Kidney (tissue), 22 donors: ENCODE measurements at places on chromosomes 11 and 22. TPM values are rescaled to one million over a fixed set of nuclear protein-coding genes. Genes with fewer than 3 reads are reported as not detected.

DNA sequence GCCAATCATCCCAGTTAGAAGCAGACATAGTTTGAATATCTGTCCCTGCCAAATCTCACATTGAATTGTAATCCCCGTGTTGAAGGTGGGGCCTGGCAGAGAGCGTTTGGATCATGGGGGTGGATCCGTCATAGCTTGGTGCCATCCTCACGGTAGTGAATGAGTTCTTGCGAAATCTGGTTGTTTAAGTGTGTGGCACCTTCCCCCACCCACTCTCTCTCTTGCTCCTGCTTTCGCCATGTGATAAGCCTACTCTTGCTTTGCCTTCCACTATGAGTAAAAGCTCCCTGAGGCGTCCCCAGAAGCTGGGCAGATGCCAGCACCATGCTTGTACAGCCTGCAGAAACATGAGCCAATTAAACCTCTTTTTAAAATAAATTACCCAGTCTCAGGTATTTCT is 5.0 kb upstream of the CCDC81 start:
- DNase-seq = no peak

DNA sequence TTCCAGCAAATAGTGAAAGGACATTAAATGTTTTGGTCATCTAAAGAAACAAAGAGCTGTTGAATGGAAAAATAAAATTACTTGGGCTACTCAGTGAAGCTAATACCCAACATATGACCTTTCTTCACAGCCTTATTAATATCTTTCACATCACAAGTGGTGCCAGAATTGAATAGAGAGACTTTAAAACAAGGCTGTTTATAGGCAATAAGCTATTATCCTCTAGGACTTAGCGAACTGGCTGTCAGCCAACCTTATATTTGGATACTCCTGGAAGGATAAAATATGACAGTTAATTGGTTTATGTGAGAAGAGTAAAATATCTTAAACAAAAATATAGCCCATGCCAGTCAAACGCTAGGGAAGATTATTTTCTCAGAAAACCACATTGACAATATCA is 225.5 kb upstream of the BLID start:
- DNase-seq = no peak

- DNase-seq = no peak
Measured at GRCh38 chr11:64656862-64657261, 65.8 kb downstream of the SLC22A12 start.

- DNase-seq = no peak
Measured at GRCh38 chr22:35977136-35977535, 51.5 kb downstream of the RBFOX2 start.

- DNase-seq = no peak
Measured at GRCh38 chr11:96309016-96309642, 33.9 kb downstream of the MAML2 start.

GRCh38 chr11:43984519-43985385 is 42.3 kb downstream of the C11orf96 start:
- peak; percentile 84 for DNase-seq

GRCh38 chr11:116727990-116728389 is 44.8 kb downstream of the BUD13 start:
- DNase-seq = no peak

GRCh38 chr22:26903030-26903856 is 245.9 kb downstream of the MIAT start:
- DNase-seq = peak; percentile 47

DNA sequence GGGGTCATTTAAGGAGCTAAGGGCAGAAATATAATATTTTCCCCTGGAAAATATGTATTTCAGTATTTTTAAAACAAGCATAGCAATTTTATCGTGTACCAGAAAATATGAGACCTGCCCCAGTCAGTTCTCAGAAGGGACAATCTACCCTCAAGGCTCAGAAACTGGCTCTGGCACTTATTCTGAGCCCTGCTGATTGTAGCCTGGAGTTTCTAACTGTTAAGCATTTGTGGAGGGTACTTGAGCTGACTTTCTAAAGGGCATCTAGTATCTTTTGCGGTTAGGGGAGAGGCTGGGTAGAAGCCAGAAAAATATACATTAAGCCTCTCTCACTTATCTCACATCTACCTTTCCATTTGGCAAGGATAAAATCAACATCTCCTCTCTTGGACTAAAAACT is 71.3 kb upstream of the FSHB start:
- no peak for DNase-seq

DNA sequence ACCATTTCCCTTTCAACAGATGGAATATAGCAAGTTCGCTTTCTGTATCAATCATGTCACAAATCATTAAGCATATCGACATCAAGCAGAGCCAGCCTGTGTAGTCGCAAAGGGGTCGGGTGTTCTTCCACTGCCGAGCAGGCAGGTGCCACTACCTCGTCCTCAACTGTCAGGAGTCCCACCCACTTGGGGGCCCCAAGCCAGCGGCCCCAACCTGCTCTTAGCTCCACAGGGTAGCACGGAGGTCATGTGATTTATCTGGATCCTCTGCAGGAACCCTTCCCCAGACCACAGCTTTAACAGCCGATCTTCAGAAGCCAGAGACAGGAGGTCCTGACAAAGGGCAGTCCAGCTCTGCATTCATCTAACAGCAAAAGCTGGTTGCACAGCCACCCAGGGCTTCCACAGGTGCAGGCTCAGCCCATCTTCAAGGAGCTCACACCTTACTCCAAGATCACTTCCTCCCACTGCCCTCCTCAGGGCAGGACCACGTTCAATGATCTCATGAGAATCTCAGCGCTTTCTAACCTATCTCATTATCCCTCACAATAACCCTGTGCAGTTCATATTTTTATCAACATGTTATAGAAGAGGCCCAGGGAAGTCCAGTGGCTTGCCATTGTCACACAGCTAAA is 110.2 kb downstream of the TRIM29 start:
- no peak for DNase-seq

DNA sequence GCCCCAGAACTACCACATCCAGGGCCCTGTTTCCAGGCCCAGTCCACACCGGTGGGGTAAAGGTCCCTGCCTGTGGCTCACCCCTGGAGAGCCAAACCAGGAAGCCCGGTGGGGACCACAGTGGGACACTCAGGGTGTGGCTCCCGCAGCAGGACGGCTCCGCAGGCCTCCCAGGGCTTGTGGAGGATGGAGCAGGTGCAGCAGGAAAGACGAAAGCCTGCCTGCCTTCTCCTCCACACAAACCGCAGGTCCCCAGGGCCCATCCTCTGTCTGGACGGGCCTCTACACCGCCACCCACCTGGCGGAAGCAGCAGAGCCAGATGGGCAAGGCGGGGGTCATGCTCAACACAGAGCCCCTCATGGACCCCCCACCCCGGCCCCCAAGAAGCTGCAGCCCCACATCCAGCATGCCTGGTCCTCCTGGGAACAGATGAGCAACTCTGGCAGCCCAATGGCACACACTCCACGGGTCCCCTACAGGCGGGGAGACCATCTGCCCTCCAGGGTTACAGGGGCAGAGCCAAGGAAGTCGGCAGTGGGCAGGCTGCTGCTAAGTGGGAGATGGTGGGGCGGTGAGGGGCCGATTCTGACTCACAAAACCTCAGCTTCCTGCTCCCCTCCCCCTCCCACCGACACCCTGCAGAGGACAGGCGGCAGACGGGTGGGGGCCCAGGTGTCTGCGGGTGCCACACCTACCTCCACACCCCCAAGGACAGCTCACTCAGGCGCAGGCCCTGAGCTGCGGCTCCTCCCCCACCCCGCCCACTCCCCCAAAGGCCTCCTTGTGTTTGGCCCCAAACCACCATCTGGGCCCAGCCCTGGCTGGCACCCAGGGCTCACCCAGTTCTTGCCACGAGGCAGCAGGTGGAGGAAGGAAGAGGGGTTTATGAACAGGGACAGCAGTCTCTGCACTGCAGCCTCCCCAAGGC is 5.2 kb downstream of the SBF1 start:
- no peak for DNase-seq

DNA sequence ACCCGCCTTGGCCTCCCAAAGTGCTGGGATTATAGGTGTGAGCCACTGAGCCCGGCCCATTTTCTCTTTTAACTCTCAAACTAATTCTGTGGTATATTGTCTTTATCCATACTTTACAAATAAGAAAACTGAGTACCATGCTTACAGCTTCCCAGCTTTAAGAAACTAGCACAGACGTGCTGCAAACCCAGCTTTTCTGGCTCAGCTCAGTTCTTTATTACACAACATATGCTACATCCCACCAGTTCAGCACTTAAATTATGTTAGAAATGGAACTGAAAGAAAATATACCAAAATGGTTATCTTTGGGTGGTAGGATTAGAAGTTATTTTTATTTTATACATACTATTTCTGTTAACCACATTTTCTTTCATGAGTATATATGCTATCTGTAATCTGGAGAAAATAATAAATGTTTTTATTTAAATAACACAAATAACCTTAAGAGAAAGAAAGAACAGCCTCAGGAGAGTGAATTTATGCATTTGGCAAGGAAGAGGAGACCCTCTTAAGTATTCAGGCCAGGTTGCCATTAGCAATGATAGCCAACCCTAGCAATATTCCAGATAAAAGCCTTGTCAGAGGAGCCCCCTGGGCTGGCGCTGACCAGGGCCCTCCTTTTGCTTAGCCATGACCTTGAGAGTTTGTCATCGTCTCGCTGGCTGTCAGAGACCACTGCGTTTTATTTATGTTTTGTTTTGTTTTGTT is 33.8 kb downstream of the SLN start:
- DNase-seq = peak; percentile 17

GRCh38 chr22:45750626-45751025 is 79.0 kb downstream of the ATXN10 start:
- no peak for DNase-seq

DNA sequence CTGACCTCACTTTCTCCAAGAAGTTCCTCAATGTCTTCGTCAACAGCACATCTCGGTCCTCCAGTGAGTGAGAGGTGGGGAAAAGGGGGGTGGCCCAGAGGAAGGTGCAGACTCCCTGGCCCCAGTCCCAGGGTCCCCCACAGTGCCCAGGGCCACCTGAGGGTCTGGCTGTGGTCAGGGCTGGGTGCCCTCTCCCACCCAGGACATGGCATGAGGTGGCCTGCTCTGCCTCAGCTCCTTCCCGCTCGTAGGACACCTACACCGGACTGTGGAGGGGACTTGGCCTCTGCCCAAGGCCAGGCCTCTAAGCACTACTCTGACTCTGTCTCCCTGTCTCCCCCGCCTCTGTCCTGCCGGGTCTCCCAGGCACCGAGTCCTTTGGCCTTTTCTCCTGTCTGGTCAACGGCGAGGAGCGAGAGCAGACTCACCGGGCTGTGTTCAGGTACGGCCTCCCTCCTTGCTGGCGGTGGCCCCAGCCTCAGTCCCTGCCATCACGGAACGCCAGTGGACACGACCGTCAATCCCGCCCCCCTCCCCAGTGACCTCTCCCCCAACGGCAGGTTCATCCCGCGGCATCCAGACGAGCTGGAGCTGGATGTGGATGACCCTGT is 4.5 kb downstream of the MAPK8IP2 start:
- no peak for DNase-seq

DNA sequence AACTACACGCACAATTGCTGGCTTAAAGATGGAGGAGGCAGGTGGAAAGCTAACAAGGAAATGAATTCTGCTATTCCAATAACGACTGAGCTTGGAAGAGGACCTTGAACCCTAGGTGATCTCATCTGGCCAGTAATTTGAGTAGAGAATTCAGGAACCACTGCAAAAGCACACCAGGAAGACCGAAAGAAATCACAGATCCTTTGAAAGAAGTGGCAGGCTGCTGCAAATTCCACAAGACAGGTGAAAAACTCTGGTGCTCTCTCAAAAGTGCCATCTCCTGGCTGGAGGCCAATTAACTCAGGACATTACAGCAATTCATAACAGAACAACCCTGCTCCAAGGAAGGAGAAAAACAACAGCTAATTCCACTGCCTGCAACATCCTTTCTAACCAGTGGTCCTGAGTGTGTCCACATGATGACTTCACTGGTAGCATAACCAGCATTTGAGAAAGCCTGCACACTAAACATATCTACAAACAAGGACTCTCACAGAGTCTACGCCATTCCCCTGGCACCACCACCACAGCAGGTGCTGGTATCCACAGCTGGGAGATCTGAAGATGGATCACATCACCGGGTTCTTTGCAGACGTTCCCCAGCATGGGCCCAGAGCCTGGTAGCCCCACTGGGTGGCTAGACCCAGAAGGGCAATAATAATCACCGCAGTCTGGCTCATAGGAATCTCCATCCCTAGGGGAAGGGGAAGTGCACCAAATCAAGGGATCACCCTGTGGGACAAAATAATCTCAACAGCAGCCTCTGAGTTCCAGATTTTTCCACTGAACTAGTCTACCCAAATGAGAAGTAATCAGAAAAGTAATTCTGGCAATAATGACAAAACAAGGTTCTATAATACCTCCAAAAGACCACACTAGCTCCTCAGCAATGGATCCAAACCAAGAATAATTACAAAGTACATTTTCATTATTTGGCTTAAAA is 44.9 kb upstream of the CLTCL1 start:
- no peak for DNase-seq

GRCh38 chr11:60947700-60948099 is 4.3 kb downstream of the SLC15A3 start:
- no peak for DNase-seq

GRCh38 chr22:33110562-33111163 is 52.5 kb upstream of the SYN3 start:
- no peak for DNase-seq

DNA sequence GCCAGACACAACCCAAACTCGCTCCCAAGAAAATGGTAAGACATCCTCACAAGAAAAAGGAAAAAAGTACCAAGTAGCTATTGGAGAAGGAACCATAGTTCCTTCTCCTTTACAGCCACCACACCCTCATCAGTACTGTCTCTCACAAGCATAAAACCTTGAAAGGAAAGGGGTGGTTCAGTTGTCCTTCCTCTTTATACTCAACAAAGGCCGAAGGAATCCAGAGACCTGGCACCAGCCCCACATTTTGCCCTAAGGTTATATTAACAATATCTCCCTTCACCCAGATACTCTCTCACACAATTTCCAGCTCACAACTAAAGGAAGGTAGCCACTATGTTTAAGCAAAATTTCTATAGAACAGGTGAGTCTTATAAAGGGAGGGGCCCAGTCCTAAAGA is 8.5 kb downstream of the FHIP1B start:
- no peak for DNase-seq

DNA sequence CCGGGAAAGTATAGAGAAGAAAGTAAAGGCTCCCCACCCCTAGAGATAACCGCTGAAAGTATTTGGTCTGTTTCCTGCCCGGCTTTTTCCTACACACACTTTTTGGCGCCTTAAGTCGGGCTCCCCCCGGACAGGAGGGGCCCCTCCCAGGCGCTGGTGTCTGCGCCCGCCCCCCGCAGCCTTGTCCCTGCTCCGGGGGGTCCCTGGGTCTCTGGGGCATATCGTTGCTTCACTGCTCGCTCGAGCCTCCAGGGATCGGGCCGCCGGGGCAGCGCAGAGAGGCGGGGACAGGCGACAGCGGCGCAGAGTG is 928 bp upstream of the CRACR2B start:
- DNase-seq = no peak

GRCh38 chr11:44322243-44322642 is 12.3 kb upstream of the ALX4 start:
- no peak for DNase-seq

GRCh38 chr11:83865636-83866461 is 579.7 kb upstream of the CCDC90B start:
- no peak for DNase-seq

GRCh38 chr11:102729849-102730815 is 5.4 kb upstream of the MMP8 start:
- no peak for DNase-seq

FOLH1 gene
- total RNA-seq = 1.3 TPM

CHADL gene
- 2.7 TPM for total RNA-seq

OR8G5 gene
- total RNA-seq = not detected

OR8I2 gene
- not detected for total RNA-seq

ATG13 gene
- total RNA-seq = 73.5 TPM

POTEH gene
- total RNA-seq = not detected

MIOX gene
- total RNA-seq = 3.5 TPM

MS4A8 gene
- total RNA-seq = not detected

MACROD1 gene
- total RNA-seq = 27.8 TPM

CADM1 gene
- 33.5 TPM for total RNA-seq
